ENCODE measurements at places on chromosomes 2 and 18.

- no peak for DNase-seq
Measured at GRCh38 chr2:67694445-67694844, 297.3 kb downstream of the ETAA1 start.

GRCh38 chr2:200617156-200618053 is 31.6 kb downstream of the AOX1 start:
- no peak for DNase-seq

DNA sequence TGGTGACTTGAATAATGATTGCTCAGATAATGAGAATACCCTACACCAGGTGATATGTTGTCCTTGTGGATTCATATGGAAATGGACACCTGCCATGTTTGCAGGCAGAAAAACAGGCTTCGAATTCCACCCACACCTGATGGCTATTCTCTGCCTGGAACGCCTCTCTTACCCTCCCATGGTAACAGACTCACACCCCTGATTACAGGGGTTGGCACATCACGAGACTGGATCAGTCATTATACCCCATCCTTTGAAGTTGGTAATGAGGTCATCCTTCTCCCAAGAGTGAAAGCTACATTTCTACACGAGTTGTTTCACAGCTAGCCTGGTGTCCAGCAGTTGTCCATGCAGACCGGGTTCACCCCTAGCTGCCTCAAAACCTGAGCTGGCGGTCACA is 71.4 kb upstream of the MBOAT2 start:
- no peak for DNase-seq

DNA sequence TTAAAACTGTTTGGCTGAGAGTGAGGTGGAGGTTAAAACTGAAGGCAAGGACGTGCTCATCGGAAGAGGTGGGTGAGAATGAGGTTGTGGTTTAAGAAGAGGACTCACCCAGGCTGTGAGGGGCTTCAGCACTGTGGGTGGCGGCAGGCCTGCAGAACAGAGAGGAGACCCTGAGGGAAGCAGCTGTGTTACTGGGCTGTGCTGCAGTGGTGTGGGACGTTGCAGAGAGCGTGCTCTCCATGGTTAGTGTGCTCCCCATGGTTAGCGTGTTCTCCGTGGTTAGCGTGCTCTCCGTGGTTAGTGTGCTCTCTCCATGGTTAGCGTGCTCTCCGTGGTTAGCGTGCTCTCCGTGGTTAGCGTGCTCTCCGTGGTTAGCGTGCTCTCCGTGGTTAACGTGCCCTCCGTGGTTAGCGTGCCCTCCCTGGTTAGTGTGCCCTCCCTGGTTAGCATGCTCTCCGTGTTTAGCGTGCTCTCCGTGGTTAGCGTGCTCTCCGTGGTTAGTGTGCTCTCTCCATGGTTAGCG is 68.5 kb upstream of the NFATC1 start:
- no peak for DNase-seq

GRCh38 chr2:86238354-86238753 is 39.1 kb downstream of the MRPL35 start:
- DNase-seq, result no peak

- DNase-seq, result no peak
Measured at GRCh38 chr2:56184500-56185011, 766 bp downstream of the CCDC85A start.
